Stimulated activated CD8-positive, alpha-beta memory T cell treated with anti-CD3 and anti-CD28 coated beads, Interleukin-7, amount 100 ng/mL, for 1 hour (primary cell): ENCODE measurements at places on chromosomes 6 and 20.

DNA sequence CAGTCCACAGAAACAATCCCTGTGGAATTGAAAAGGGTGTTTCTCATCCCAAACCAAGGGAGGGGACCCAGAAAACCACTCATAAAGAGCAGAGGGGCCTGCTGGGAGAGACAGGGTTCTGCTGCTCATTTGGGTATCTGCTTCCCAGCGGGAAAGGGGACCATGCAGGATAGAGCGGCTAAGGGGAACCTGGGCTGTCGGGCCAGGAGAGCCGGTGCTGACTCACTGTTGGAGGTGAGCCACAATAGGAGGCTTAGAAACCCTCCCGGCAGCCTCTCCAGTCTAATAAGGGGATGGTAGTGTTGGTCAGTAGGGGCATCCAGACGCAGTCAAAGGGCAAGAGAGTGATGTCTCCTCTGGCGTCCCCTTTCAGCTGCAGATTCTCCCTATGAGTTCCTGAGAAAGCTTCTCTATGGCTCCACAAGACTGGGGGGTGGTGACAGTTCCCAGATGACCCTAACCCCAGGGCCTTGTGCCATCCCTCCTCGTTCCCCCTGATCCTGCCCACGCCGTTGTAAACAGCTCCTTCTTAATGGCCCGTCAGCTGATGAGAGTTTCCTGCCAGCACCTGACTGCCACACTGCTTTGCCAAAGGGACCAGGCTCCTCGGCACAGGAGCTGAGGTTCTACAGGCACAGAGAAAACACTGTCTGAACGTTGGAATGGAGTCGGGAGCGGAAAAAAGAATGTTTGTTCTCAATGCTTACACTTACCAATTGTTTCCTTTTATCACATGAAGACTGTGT is 646.1 kb upstream of the DEFB115 start:
- DNase-seq = no peak

DNA sequence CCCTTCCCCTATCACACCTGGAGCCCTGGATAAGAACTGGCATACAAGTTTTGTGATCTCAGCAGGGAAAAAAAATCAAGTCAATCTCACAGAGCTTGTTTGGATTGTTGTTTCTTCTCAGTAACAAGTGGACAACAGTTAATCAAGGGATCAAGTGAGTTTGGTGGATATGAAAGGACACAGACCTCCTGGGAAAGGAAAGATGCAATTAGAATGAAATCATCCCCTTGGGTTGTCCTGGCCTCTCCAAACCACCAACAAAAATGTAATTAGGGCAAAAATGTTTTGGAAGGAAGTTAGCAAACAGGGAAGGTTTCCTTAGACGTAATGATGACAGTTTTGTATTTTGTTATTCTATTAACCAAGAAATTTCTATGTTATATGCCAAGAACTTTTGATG is 99.1 kb upstream of the PRDM1 start:
- DNase-seq = no peak

DNA sequence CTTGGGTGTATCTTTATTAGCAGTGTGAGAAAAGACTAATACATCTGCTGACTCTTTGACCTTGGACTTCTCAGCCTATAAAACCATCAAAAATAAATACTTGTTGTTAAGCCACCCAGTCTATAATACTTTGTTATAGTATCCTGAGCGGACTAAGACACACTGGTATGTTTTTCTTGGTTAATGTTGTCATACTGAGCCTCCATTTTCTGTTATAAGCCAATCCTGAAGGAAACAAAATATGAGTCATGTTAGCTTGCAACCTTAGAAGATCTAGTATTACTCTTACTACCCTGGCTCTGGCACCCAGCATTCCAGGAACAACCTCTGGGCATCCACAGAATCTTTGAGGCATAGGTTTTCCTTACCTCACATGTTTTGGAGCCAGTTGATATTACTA is 307.2 kb downstream of the FRK start:
- no peak for DNase-seq

- no peak for DNase-seq
These were observed 2.3 kb downstream of the TOX2 start for GRCh38 chr20:43916881-43917371.
